ENCODE measurements at places on chromosomes 11 and 22. TPM values are rescaled to one million over a fixed set of nuclear protein-coding genes. Genes with fewer than 3 reads are reported as not detected.

The MMP8 gene
- not detected for total RNA-seq

The YWHAH gene
- total RNA-seq: 150 TPM

The MYRF gene
- 0.47 TPM for total RNA-seq

The OR8D1 gene
- total RNA-seq: not detected

The NNMT gene
- 79.5 TPM for total RNA-seq

DNA sequence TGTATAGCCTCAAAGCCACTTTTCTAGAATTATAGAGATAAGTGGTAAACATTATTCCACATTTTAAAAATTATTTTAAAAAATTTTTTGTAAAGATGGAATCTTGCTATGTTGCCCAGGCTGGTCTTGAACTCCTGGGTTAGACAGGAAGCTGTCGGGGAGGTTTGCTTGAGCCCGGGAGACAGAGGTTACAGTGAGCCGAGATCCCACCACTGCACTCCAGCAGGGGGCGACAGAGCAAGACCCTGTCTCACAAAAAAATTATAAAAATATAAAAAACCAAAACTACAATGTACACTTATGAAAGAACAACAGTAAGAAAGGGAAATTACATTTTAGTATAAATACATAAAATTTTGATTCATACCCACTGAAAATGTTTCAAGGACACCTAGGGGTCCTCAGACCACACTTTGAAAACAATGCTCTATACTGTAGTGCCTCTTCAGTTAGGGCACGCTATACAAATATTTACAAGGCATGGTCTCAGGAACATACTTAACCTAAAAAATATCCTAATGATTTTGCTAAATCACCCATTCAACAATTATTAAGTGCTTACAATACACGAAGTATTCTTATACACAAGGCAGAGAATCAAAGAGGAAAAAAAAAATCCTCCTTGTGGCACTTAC lies 111.2 kb downstream of the MRTFA start:
- peak; percentile 88 for DNase-seq

- no peak for DNase-seq
Measured at GRCh38 chr22:23149743-23150238, 4.5 kb downstream of the RAB36 start.

- peak; percentile 93 for DNase-seq
Measured at GRCh38 chr22:36470162-36470993, 11.1 kb downstream of the TXN2 start.

GRCh38 chr11:105103336-105103735 lies 36.2 kb downstream of the CARD18 start:
- no peak for DNase-seq

GRCh38 chr22:20393705-20394476 lies at the start of gene ZNF74:
ZNF74 (plus strand) TSS chr22:20394151; CDS start chr22:20394629, 478 bp downstream.
- DNase-seq: peak; percentile 95

GRCh38 chr22:32602154-32602553 lies 127.5 kb downstream of the FBXO7 start:
- DNase-seq: no peak

GRCh38 chr22:20840646-20841371 lies 17.8 kb downstream of the PI4KA start:
- DNase-seq: no peak

GRCh38 chr11:45857961-45858474 lies 10.7 kb downstream of the CRY2 start:
- no peak for DNase-seq

DNA sequence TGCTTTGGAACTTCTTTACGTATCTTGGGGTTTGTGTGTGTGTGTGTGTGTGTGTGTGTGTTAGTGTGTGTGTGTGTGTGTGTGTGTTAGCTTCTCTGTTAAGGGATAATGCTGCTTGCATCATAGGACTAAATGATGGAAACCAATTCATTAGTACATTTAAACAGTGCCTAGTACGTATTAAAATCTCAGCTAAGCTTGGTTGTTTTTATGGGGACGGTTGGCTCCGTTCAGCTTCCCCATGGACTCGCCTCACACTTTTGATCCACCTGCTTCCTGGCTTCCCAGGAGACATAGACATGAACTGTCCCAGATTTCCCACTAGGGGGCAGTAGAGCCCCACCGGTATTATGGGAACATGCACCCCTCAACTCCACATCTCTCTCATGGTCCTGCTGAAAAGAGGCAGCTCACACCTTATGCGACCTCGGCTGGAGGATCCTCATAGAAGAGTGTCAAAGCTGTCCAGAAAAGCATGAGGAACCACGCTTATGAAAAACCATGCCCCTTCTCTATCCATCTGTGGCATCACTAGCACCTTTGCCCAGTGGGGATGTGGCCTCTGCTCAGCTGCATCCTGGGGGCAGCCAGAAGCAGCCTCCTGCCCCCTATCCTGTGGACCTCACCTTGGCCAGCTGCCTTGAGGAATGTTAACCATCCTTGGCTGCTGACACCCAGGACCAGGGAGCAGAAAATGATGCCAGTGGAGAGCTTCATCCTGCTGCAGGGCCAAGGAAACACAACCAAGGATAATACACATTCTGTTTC lies 9.7 kb upstream of the SAAL1 start:
- no peak for DNase-seq

GRCh38 chr11:69044111-69045013 lies 4.4 kb upstream of the TPCN2 start:
- DNase-seq: no peak

DNA sequence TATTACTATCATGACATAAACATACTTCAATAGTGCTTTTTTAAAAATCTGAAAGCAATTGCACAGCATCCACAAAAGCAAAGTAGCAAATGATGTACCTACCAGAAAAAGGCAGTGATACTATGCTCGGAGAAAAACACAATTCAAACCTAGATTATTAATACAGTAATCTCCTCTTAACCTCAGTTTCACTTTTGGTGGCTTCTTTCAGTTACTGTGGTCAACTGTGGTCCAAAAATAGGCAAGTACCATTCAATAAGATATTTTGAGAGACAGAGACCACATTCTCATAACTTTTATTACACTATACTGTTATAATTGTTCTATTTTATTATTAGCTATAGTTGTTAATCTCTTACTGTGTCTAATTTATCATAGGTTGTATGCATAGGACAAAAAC lies 20.8 kb downstream of the KCNA4 start:
- no peak for DNase-seq
